Astrocyte (in vitro differentiated cells and primary cell): ENCODE measurements at places on chromosomes 7 and 10. TPM values are rescaled to one million over a fixed set of nuclear protein-coding genes. Genes with fewer than 3 reads are reported as not detected.

DNA sequence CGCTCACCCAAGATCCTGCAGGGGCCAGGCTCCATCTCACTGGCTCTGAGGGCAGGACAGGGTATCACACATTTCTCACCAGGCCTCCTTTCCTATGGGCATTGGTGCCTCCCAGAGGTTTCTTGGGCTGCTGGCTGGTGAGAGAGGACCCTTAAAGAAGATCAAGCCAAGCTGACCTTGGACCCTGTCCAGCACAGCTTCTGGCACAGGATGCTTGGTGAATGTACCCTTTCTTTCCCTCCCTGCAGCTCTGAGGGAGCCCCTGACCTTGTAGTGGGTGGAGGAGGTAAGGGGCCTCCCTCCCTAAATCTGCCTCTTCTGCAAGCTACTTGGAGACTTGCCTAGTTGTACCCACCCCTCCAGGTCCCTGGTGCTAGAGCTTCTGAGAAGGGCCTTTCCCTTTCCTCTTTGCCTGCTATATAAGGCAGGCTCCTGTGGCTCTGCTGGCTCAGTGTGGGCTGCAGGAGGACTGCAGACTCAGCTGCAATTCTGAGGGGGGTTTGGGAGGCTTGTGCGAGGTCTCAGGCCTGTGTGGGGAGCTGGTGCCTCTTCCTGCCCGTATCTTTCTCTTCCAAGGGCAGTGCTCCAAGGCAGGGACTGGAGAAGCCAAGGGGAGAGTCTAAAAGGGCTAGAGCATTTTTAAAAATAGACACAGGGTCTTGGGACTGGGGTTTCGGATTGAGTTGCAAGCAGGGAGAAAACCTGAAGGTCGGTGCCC is 11.7 kb upstream of the TRIM8 start:
- no peak for DNase-seq

GRCh38 chr10:59864141-59864962 is 42.0 kb downstream of the CCDC6 start:
- DNase-seq, result no peak

- DNase-seq, result no peak
Observed at GRCh38 chr7:67764289-67764688, 767.7 kb downstream of the TYW1 start.

DNA sequence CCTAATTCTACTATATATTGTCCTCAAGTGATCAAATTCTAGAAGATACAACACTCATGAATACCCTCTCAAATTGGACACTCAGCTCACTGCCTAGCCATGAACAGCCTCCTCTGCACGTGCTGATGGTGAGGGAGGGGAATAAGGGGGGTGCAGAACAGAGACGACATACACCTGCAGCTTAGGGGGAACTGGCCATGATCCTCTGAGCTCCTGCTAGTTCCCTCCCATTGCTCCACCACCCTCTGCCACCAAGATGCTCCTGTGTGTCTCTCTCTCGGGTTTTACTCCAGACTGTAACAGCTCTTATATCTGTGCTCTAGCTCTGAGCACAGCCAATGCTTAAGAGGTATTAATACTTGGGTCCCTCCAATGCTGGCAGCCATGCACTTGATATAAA is 70.7 kb downstream of the VOPP1 start:
- no peak for DNase-seq

Gene ADCYAP1R1
- total RNA-seq, result 0.05 and 0.14 TPM in 2 replicates

DNA sequence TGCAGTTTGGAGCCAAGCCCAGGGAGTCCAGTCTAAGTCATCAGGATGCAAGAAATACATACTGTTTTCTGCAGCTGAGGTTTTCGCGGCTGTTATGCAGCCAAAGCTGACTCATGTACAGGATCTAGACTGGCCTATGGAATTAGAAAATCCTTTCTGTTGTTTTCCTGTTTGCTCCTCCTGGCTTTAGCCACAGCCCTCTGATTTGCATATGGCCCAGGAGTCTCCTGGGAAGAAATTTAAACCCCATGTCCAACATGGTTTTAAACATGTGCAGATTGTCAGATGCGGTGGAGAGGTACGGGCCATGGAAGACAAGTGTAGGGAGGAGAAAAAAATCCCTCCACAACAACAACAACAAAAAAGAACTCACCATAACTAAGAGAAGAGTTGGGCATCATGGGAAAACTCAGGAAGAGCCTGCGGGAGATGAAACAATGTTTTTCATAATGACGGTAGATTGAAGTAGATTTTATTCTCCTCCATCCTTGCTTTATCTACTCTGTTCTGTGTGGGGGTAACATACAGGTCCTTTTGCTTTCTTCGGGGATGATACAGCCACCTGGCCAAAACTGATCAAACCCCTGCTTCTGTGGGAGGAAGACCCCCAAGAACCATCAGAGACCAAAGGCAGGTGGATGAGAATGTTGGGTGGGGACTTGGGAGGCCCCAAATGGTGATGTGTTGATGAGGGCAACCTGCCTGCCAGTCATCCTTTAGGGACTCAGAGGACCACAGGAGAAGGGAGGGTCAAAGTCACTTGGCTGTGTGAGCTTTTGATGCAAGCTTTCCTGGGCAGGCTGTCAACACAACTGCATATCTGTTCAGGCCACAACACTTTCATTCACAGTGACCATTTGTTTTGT is 29.8 kb upstream of the GNA12 start:
- peak; percentile 89 for DNase-seq

- DNase-seq, result no peak
Observed at GRCh38 chr7:86643561-86644281, at the start of gene GRM3. GRM3 (plus strand) TSS chr7:86643909; CDS start chr7:86765146, 121,237 bp downstream.

DNA sequence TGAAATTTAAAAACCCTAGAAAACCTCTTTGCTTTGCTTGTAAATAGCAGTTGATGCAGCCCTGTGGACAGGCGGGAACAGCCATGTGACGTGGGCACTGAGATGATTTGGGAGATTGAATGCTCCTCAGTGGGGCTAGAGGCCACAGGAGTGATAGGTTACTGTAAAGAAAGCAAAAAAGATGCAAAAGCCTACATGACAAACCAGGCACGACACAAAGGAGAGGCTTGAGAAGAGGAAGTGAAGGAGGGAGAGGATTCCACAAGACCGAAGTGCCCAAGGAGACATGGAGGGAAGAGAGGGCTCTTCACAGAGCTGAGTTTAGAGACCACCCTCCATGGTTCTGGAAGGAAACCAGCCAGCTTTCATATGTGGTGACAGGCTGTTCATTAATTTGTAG is 25.7 kb downstream of the IKZF1 start:
- DNase-seq, result no peak

- no peak for DNase-seq
Observed at GRCh38 chr7:90173127-90173844, 19.0 kb downstream of the STEAP1 start.

Gene PRR15
- 7.2 and 11.1 TPM in 2 replicates for total RNA-seq

Gene CALHM1
- not detected in 2 replicates for total RNA-seq

Gene NUP42
- total RNA-seq, result 36.9 and 37.0 TPM in 2 replicates

DNA sequence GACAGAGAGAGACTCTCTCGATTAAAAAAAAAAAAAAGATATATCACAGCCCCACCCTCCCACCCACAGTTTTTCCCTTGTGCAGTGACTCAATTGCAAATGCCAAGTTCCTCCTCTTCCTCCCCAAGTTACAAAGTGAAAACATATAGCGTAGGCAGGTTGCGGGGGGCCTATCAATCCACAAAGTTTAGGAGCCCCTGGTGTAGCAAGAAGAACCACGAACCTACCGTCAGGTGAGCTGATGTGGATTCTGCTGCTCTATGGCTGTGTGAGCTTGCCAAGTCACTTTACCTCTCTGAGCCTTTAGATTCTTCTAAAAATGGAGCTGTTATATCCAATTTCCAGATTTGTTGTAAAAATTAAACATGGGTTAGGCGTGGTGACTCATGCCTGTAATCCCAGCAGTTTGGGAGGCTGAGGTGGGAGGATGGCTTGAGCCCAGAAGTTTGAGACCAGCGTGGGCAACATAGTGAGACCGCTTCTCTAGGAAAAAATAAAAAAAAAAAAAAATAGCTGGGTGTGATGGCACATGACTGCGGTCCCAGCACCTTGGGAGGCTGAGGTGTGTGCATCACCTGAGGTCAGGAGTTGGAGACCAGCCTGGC is 8.2 kb upstream of the RHBDD2 start:
- no peak for DNase-seq

- DNase-seq, result no peak
Observed at GRCh38 chr7:147912291-147912690, 678.3 kb upstream of the C7orf33 start.

GRCh38 chr7:47932016-47932415 is 16.2 kb downstream of the PKD1L1 start:
- DNase-seq, result peak; percentile 79

GRCh38 chr10:108404155-108404554 is 1239.6 kb upstream of the SORCS1 start:
- DNase-seq, result no peak

Gene HOXA10
- total RNA-seq, result not detected in 2 replicates

Gene MUC12
- total RNA-seq, result 2.5 and 2.8 TPM in 2 replicates

DNA sequence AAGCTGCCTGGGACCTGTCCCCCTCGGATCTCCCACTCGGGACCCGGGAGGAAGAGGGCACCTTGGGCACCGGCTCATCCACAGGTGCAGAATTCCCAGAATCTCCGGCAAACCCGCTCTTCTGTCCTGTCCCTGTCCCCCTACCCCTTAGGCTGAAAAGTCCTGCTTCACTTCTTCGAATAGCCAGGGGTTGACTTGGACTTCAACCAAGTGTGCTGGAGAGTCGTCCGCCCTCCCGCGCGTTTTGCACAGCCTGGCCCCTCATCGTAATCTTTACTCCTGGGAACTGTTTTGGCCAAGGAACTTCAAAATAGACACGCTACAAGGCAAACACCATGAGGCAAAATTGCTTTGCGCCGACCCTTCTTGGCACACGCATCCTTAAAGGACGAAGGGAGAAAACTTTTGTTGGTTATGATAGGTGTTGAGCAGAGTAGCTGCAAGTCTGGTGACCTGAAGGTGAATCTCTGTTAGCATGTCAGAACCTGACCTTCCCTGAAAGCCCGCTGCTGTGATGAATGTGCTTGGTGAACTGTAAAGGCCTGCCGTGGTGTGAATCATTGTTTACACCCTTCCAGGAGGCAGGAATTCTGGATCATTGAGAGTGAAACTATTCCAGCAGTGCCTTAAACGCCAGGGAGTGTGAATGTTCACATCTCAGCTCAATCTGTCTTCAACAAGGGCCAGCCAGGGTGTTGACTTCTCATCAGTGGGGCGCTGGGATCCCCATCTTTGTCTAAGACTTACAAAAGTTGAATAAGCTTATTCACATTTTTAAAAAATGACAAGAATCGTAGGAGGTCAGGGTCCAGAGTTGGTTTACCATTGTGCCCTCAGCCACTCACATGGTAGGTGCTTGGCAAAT is 589 bp upstream of the RAPGEF5 start:
- DNase-seq, result peak; percentile 69

Gene COL26A1
- 6.8 and 7.1 TPM in 2 replicates for total RNA-seq

DNA sequence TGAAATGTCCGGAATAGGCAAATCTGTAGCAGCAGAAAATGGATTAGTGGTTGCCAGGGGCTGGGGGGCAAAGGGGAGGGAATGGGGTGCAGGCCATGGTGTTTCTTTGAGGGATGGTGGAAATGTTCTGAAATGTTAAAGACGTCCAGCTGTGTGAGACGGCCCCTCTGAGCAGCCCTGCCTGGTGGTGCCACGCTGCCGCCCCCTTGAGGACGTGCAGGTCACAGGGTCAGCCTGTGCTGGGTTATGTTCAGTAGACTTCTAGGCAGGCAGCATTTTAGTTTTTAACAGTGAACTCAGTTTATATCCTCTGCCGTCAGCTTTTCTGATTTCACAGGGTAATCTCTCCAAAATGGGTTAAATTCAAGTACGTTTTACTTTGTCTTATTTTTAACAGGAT is 9.4 kb downstream of the NUB1 start:
- DNase-seq, result no peak

Gene C10orf71
- not detected in 2 replicates for total RNA-seq

Gene CAMK2B
- 0.18 TPM in 1 of 2 replicates, not detected in the other for total RNA-seq

DNA sequence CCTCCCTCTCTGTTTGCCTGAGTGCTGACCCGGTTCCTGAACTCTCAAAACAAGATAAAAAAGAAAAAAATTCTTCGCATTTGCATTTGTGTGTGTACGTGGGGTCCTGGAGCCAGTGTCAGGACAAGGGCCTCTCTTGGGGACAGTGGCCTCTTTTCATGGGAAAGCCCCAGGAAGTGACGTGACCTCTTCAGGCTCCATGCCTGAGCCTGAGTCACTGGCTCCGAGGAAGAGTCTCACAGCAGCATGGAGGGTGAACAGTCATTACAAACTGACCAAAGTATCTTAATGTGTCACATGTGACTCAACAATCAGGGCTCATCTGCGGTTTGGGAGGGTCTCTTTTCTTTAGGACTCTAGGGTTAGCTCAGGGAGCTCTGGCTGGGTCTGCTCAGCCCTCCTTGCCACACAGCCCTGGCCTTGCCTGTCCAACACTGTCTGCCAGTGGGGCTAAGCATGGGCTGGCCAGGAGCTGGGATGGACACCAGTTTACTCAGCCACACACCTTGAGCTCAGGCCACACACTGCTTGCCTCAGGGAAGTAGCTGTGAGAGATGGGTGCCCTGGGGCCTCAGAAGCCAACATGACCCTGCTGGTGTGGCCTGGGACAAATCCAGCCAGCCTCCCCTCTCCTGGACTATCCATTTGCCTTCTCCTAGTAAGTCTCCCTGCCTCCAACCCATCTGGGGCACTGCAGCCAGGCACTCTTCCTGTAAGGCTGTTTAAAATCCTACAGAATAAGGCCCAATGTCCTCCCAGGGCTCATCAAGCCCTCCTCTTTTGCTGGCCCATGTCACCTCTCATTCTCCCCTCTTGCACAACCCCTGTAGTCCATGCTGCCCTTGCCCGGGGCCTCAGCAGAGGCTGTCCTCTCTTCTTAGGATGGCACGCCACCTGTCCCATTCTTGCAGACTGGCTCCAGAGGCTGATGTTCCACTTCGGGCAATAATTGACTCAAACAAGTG is 10.5 kb downstream of the TMEM273 start:
- peak; percentile 85 for DNase-seq

DNA sequence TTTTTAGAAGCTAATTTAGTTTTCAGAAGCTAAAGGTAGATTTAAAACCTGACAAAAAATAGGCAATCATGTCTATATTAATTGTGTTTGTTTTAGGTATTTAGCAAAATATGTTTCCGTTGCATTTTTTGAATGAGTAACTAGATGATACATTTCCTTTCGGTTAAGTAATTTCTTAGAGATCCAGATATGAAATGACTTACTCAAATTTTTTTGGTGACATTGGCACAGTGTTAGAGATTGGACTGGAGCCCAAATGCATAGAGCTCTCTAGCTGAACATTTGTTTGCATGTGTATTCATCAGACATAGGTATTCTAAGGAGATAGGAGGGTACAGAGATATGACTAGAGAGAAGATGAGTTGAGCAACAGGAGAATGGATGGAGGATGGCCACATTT is 1.9 kb downstream of the BUB3 start:
- DNase-seq, result peak; percentile 22

- DNase-seq, result peak; percentile 95
Observed at GRCh38 chr7:75565132-75565837, 73.2 kb downstream of the SPDYE5 start.

GRCh38 chr7:158399762-158400161 is 187.9 kb downstream of the PTPRN2 start:
- no peak for DNase-seq

Gene RBM20
- 1.5 TPM in 2 replicates for total RNA-seq

DNA sequence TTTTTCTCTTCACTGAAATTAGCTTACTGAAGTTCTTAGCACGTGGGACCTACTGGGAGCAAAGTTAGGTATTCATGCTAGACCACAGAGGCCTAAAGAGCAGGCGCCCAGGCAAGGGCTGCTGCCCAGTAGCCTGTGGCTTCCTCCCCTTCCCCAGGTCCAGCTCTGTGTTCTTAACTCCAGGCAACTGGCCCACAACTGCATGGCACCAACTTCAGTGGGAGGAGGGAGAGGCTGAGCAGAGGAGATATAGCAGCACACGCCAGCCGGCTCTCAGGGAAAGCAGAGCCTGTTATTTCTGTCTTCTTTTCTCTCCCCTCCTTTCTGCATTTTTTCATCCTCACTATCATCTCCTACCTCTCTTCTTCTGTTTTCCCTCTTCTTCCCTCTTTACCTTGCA is 67.4 kb downstream of the PCGF5 start:
- DNase-seq, result no peak

- no peak for DNase-seq
Observed at GRCh38 chr10:36688717-36689116, 436.7 kb upstream of the ANKRD30A start.
